ENCODE measurements at places on chromosomes 7 and 10.

- DNase-seq: no peak
Measured at GRCh38 chr10:8670461-8670860, 616.0 kb downstream of the GATA3 start.

DNA sequence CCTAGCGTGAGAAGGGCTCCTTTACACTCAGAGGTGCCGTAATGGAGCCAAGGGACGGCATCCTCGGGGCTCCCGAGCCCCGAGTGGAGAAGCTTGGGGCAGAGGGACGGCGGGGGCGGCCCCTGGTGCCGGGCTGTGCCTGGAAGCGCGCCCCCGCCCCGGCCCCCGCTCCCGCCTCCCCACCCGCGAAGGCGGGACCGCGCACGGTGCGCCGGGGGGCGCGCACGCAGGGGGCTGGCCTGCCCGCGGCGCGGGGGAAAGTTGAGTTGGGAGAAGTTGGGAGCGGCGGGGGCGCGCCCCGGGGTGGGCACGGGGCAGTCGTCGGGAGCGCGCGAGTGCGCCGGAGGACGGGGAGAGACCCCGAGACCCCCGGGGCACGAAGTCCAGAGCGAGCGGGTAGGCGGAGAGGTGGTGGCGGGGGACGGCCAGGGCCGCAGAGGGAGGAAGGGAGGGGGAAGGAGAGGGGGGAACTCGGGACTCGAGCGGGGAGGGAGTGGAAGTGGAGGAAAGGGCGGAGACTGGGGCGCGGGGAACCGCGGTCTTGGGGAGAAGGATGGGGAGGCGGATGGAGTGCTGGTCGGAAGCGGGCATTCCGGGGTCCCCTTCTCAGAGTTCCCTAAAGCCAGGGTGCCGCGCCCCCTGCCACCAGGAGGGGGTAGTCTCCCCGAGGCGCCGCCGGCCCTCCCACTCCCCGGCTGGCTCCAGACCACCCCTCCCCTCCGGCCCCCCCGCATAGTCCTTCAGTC, at the start of gene SLC4A2:
TSS of gene SLC4A2 (plus strand) at position 223 of the 746 bp plus-strand sequence. CDS start 2,399 bp downstream, outside the sequence.
- peak; percentile 73 for DNase-seq

DNA sequence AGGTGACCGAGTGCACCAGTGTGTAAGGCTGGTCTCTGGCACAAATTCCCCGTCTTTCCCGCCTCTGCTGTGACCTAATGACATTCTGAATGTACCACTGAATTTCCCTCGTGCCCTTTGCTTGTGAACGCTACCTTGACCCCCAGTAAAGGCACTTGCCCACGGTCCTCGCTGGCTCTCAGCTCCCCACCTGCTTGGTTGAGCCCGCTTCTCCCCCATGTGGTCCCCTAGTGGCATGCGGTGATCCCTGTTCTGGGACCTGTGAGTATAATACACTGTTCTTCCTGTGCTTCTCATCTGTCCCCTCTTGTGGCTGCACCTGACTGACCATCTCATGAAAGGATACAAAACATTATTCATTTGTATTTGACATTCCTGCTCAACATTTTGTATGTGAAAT, 495.7 kb downstream of the INHBA start:
- no peak for DNase-seq

DNA sequence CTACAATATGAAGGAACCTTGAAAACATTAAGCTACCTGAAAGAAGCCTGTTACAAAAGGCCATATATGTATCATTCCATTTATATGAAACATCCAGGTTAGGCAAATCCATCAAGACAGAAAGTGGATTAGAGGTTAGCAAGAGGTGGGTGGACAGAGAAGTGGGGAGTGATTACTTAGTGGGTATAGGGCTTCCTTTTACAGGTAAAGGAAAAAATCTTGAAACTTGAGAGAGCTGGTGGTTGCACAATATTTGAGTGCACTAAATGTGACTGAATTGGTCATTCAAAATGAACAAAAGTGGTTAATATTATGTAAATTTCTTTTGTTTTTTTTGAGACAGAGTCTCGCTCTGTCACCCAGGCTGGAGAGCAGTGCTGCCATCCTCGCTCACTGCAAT, 119.4 kb upstream of the KIF5B start:
- DNase-seq: no peak

- DNase-seq: no peak
Measured at GRCh38 chr7:8296362-8296659, 34.3 kb upstream of the ICA1 start.

GRCh38 chr7:137243741-137244140, 99.8 kb downstream of the PTN start:
- no peak for DNase-seq

GRCh38 chr7:26334166-26334859, 42.7 kb downstream of the SNX10 start:
- DNase-seq: no peak

DNA sequence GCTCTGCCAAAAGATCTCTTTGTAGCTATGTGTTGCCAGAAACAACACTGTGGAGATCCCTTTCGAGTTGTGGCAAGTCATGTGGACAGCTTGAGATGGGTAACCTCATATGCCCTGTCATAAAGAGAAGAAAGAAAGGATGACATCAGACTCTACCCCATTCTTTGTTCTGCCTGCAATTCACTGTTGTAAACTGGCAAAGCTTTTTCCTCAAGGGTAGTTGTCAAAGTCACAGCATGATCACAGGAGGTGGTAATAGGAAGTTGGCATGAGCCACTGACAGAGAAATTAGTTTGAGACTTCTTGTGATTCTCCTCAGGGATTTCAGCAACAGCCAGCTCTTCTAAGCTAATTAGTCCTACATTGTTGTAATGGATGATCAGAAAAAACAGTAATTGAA, 19.4 kb upstream of the MINDY3 start:
- DNase-seq: no peak

GRCh38 chr7:47762207-47762606, 180.3 kb upstream of the TNS3 start:
- no peak for DNase-seq

DNA sequence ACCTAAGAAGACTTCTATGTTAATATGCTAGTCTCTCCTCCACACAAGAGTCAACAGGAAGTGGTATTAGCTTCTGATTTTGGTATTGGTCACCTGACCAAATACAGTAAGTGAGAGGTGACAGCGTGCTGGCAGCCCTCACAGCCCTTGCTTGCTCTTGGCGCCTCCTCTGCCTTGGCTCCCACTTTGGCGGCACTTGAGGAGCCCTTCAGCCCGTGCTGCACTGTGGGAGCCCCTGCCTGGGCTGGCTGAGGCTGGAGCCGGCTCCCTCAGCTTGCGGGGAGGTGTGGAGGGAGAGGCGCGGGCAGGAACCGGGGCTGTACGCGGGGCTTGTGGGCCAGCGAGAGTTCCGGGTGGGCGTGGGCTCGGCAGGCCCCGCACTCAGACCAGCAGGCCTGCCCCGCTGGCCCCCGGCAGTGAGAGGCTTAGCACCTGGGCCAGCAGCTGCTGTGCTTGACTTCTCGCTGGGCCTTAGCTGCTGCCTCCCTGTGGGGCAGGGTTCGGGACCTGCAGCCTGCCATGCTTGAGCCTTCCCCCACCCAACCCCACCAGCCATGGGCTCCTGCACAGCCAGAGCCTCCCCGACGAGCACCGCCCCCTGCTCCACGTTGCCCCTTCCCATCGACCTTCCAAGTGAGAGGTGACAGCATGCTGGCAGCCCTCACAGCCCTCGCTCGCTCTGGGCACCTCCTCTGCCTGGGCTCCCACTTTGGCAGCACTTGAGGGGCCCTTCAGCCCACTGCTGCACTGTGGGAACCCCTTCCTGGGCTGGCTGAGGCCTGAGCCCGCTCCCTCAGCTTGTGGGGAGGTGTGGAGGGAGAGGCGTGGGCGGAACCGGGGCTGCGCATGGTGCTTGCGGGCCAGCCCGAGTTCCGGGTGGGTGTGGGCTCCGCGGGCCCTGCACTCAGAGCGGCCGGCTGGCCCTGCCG, 4.2 kb upstream of the ACSL5 start:
- DNase-seq: peak; percentile 29

- DNase-seq: no peak
Measured at GRCh38 chr7:8625612-8626011, 192.2 kb downstream of the NXPH1 start.

GRCh38 chr10:61016007-61016406, 72.0 kb upstream of the RHOBTB1 start:
- no peak for DNase-seq

DNA sequence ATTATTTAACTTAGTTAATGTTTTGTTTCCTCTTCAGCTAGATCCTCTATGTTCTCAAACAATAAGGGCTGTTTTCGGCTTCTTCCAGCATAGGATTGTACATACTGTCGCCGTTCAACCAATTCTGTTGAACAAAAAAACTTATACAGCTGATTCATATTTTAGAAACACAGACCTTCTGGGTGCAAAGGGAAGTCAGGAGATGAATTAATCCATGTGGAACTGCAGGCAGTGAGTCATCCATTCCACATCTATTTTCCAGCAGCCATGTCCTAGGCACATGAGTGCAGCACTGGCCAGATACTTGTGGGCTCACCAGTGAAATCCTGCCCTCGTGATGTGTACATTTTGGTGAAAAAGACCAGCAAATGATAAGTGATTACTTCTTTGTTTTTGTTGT, 163.2 kb downstream of the JAZF1 start:
- DNase-seq: no peak

DNA sequence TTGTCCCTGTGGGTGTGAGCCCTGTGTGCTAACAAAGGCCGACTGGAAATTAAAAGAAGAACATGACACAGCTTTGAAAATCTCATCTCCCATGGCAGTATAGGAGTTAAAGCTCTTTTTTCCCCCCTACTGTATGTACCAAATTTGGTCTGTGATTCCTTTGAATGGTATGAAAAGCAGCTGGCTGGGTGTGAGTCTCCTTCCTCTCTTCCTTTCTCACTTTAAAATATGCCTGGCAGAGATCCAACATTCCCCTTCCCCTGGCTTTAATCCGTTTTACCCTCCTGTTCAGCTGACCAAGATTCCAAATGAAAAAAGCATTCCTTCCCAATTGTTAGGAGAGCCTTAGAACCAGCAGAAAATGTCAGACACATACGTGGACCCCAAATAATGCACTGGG, 225.0 kb upstream of the CELF2 start:
- DNase-seq: no peak

DNA sequence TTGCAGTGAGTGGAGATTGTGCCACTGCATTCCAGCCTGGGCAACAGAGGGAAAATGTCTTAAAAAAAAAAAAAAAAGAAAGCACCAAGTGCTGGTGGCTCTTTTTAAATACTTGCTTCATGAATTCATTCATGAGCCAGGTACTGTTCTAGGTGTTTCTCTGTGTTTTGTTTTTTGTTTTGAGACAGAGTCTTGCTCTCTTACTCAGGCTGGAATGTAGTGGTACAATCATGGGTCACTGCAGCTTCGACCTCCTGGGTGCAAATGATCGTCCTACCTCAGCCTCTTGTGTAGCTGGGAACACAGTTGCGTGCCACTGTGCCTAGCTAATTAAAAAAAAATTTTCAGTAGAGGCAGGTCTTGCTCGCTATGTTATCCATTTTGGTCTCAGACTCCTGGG, 5.3 kb downstream of the STOX1 start:
- DNase-seq: no peak

GRCh38 chr7:906776-907157, 30.4 kb downstream of the GET4 start:
- DNase-seq: no peak

DNA sequence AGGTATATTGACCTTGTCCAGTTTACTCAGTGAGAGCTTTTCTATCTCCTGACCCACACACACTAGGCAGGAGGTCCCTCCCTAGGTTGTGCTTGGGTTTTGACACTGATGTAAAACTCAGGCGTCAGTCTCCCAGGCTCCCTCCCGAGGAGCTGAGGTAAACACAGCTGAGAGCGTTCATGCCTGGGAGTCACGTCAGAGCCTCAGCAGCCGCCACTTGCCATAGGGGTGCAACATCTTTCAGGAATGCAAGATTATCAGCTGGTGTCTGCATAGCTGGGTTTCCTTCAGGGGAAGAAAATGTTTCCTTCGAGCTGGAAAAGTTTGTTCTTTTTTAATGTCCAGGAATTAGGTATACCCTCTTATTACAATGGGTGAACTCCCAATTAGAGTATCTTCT, 70.6 kb downstream of the FGFR2 start:
- no peak for DNase-seq

DNA sequence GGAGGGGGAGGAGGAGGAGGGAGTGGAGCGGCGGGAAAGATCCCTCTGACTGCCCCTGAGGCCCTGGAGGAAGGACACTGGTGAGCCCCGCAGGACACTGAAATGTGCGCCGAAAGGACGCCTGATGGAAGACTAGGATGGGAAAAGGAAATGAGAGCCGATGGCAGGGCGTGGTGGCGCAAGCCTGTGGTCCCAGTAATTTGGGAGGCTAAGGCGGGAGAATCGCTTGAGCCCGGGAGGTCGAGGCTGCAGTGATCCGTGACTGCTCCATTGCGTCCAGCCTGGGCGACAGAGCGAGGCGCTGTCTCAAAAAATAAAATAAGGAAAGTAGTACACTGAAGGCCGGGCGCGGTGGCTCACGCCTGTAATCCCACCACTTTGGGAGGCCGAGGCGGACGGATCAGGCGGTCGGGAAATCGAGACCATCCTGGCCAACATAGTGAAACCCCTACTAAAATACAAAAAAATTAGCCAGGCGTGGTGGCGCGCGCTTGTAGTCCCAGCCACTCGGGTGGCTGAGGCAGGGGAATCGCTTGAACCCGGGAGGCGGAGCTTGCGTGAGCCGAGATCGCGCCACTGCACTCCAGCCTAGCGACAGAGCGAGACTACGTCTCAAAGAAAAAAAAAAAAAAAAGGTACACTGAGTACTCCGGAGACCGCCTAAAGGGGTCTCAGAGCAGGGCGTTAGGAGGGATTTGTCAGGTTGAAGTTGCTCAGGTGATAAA, 561 bp upstream of the HNRNPF start:
- DNase-seq: peak; percentile 80

GRCh38 chr7:15341817-15342216, 220.0 kb downstream of the AGMO start:
- no peak for DNase-seq

GRCh38 chr10:71333129-71333887, 14.2 kb downstream of the SLC29A3 start:
- DNase-seq: no peak

GRCh38 chr7:93448176-93448575, 126.3 kb downstream of the CALCR start:
- no peak for DNase-seq

GRCh38 chr7:80725181-80725611, 86.8 kb downstream of the CD36 start:
- DNase-seq: no peak

DNA sequence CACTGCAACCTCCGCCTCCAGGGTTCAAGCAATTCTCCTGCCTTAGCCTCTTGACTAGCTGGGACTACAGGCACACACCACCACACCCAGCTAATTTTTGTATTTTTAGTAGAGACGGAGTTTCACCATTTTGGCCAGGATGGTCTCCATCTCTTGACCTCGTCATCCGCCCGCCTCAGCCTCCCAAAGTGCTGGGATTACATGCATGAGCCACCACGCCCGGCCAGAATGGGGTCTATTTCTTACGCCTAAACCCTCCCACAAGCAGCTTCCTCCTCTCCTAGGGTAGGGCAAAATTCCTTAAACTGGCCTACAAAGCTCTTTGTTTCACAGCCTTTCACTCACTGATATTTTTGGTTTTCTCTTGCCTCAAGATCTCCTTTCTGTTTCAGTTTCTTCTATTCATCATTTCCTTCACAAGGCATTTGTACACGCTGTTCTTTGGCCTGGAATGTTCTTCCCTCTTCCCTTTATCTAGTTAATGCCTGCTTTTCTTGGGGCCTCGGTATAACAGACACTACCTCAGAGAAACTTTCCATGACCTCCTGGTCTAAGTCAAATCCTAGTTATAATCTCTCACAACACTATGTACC, 6.7 kb downstream of the CPEB3 start:
- DNase-seq: no peak

Data from activated naive CD4-positive, alpha-beta T cell treated with Interleukin-2 at 50 U/mL for 16 hours (primary cell).